ENCODE measurements at places on chromosomes 7 and 10.

DNA sequence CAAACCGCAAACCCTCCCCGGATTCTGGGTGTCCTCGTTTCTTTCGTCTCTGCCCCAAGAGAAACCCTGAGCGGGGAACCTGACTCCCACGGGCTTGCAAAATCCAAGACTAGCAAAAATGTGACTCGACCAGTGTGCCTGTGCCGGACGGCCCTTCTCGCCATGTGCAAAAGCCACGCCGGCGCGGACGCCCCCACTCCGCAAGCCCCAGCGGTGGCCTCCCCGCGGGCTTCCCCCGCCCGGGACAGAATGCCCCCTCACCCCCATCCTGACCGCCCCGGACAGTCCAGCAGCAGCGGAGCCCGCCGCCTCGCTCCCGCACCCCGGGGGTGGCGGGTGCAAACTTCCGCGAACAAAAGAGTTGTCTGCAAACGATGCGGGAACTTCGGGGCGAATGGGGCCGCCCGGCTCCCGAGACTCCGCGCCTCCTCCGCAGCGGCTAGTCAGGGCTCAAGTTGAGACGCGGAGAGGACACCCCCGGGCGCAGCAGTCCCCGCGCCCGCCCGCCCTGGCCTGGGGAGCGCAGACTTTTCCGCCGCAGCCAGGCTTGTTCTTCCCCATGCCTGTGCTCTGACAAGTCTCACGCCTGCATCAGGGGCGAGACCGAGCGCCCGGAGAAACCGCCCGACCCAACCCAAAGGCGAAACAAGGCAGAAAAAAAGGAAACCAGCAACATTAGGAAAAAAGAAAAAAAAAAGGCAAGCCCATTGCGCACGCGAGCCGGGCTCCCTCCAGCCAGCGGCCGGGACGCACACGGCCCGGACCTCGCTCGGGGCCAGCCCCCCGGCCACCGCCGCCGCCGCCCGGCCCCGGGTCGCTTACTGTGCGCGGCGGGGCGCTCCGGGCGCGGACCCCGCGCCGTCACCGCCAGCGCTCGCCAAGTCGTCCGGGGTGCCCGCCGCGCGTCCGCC, 732 bp downstream of the FAM53B start:
- DNase-seq = peak; percentile 25

DNA sequence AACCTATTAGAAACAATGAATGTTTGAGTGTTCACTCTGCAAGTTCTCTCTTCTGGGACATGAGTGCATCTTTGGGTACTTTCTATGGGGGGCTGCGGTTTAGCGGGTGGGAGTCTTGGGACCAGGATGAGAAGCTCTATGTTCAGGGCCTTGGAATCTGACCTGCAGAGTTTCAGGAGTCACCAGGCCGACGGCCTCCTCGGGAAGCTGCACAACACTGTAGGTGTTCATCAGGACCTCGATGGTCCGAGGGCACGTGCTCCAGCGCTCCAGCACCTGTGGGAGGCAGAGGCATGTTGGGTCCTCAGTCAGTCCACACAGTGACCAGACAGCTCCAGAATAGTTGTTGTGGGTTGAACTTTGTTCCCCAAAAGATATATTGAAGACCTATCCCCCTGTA, 8.9 kb upstream of the GBX1 start:
- DNase-seq = no peak

DNA sequence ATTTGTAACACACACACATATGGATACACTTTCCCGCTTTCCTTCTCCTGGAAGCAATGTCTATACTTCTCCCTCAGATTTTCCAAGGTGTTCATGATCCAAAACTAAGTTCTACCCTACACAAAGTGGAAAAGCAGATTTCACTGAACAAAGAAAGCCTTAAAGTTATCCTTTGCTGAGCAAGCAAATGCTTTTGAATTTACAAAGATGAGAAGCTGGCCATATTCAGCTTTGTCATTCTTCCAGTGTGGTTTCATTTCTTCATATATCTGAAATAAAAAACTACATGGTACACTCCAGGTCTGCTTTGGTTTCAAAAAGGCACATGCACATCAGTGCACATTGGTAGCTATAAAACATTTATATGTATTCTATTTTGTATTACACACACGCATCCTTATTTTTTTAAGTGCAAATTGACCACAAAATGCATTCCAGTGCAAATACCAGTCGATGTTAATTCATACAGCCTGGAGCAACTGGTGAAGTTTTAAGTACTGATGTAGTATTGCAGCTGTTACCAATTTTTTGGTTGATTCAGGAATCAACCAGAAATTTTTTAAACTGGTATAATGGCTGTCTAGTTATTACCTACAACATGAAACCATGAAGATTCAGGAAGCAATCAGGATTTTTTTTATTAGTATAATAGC, 65.5 kb upstream of the SRPK2 start:
- no peak for DNase-seq

DNA sequence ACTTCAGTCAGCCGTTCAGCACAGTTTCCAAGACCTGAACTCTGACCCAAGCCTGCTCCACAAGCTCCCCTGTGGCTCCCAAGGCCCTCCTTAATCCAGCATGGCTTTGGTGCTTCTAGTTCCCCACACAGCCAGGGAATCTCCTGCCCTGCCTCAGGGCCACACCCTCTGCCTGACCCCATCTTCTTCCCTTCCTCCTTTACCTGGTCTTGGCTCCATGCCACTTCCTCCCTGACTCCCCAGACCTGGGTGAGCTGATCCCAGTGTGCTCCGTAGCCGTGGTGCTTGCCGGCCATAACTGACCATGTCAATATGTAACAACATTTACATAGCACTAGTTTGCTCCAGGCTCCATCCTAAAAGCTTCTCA, 20.0 kb downstream of the TMEM273 start:
- no peak for DNase-seq

GRCh38 chr7:2775376-2775775, 68.7 kb downstream of the GNA12 start:
- no peak for DNase-seq

- DNase-seq = no peak
Observed at GRCh38 chr10:131776496-131776895, 124.3 kb upstream of the PPP2R2D start.

DNA sequence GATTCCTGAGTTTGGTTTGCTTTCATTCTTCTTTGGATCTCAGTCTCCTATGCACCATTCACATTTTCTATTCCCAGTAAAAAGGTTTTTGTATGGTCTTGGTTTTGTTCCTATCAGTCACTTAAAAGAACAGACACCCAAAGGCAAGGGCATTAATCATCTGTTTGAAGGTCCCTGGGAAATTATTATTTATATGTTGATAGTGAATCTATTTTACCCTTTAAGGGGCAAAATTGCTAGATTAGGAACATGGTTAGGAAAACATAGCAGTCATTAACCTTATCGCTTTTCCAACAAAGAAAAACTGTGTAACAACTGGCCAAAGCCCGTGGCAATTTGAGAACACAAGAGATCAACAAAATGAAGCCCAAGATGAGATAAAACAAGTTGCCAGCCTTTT, 1146.6 kb upstream of the C7orf33 start:
- DNase-seq = no peak

DNA sequence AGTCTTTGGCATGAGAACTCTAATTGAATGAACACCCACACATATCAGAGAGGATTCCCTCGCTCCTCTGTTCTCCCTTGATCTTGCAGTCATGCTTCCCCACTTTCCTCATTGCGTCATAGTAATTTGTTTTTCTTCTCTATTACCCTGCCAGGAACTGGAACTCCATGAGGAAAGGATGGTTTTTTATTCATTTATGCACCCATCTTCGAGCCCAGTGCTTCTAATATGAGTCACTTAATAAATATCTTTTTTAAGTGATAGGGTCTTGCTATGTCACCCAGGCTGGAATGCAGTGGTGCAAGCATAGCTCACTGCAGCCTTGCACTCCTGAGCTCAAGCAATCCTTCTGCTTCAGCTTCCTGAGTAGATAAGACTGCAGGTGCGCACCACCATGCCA, 83.5 kb downstream of the OTUD1 start:
- DNase-seq = no peak

- no peak for DNase-seq
Observed at GRCh38 chr7:80900583-80901576, 18.0 kb downstream of the SEMA3C start.

GRCh38 chr7:107948645-107949442, 54.1 kb downstream of the LAMB1 start:
- no peak for DNase-seq

- DNase-seq = peak; percentile 38
Observed at GRCh38 chr10:132186488-132187429, at the start of gene DPYSL4. TSS of gene DPYSL4 (plus strand) at chr10:132186948. CDS start at chr10:132187064, 116 bp downstream.

DNA sequence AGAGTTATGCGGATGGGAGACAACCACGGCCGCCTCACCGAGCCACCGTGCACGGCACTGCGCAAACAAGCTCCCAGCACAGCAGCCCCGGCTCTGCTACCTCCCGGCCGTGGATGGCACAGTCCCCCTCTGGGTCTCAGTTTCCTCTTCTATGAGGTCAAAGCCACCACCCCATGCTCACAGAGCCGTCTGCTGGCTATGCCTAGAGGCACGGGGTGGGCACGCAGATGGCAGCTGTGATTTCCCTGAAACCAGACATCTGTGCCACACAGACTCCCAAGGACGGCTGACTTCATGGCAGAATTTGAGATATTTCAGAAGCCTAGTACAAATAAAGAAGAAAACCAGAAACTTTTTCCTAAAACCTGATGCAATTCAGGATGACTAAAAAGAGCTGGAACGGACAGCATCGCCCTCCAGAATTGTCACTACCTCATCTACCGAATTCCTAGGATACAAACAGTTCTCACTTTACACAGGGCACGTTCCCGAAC, 73.2 kb downstream of the AMZ1 start:
- DNase-seq = no peak

- DNase-seq = no peak
Observed at GRCh38 chr7:455110-455928, 64.3 kb downstream of the PDGFA start.

DNA sequence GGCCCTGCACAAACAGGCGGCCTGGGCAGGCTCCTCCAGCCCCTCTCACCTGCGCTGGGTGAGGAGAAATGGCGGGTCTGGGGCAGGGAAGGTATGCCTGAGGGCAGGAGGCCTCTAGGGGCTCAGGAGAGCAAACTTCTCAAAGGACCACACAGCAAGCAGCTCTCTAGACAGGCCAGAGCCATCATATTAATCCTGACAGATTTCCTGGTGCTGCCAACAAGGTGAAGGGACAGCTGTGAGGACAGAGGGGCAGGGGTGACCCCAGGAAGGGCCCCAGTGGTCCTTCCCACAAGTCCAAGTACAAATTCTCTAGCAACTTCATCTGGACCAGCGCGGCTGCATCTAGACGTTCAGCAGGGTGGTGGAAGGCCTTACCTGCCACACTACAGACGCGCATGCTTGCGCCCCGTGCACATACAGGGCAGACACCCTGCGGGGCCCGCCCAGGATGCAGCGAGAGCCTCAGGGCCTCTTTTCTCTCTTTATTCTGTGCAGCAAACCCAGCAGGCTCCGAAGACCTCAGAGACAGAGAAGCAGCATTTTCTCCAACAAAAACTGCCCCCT, 62.1 kb downstream of the ZRANB1 start:
- DNase-seq = no peak

DNA sequence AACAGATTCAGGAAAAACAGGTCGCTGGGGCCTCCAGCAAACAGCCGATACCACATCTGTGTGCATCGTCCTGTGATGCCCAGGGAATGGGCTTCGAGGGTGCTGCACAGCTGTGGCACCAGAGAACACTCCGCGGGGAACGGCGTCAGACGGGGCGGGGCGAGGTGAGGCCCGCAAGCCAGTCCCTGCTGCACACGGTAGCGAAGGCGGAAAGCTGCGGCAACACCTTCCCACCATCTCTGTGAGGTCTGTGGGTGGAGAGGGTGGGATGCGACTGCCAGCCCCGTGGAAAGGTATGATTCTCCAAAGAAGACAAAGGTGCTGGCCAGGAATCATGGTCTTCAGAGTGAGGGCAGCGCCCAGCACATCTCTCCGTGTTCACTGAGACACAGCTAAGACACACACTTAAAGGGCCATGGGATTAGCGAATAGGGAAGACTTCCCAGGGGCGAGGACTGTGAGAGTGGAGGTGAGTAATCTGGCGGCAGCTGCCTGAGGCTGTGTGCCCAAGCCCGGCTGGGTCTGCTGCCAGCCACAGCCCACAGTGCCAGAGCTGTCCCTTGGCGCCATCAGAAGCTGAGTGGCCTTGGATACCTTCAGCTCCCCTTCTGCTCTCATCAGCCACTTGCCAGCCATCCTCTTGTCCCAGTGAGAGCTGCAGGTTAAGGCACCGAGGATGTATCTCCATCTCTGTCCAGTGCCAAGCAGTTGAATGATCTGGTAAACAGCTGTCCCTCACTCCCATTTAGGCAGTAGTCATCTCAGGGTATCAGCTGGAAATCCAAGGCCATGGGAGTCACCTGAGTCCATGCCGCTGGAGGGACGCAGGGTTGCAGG, 17.6 kb downstream of the PRKAG2 start:
- no peak for DNase-seq

DNA sequence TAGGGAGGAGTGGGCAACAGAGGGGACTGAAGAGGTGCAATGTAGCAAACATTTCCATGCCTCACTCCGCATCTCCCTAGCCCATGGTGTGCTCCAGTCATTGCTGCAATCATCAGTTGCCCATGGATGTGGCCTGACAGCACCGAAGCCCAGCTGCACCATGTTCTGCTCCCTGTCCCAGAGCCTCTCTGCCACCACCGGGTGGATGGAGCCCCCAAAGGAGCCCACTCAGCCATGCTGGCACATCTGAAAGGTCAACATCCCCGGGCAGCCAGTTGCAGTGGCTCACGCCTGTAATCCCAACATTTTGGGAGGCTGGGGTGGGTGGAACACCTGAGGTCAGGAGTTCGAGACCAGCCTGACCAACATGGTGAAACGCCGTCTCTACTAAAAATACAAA, 336.4 kb upstream of the ZMIZ1 start:
- DNase-seq = no peak

GRCh38 chr7:66769833-66770512, 29.4 kb downstream of the RABGEF1 start:
- no peak for DNase-seq

GRCh38 chr7:92621561-92622023, 31.4 kb upstream of the FAM133B start:
- DNase-seq = no peak

DNA sequence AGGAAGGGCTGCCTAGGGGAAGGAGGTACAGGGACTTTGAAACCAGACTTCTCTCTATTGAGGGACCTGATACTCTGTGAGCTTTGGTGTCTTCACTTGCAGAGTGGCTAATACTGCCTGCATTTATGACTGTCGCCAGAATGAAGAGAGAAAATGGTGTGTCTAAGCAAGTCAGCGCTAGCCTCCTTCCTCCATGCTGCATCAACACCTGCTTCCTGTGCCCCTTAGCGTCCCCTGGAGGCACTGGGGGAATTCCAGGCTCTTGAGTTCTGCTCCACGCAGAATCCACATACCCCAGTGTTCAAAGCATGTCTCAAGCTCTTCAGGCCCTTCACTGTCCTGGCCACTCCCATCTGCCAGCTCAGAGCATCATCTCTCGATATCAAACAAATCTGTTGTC, 140.5 kb downstream of the PKD1L1 start:
- no peak for DNase-seq

DNA sequence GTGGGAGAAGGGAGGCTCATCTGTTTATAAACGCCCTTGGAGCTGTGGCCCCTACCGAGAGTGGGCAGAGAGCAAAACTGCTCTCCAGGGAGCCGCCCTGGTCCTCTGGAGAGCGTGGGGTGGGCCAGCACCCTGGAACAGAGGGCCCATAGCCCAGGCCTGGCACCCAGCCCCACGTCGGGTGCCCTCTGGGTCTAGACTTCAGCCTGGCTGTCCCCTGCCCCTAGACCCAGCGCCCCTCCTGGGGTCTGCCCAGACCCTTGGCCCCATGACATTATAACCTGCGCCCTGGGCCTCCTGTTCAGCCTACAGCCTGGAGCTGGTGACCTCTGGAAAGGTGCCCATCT, 24.7 kb downstream of the GET4 start:
- no peak for DNase-seq

Measured in activated CD4-positive, CD25-positive, alpha-beta regulatory T cell (primary cell).